ENCODE measurements at places on chromosomes 7 and 10. TPM values are rescaled to one million over a fixed set of nuclear protein-coding genes. Genes with fewer than 3 reads are reported as not detected.

The MBLAC1 gene
- 0.43 TPM for total RNA-seq

The CPA2 gene
- not detected for total RNA-seq

- H3K4me3 ChIP-seq, result peak overlapping the region; percentile 43
- H3K27ac ChIP-seq, result peak overlapping the region; percentile 83
- peaks cover 69% of the 10 kb centered on the region for H3K4me1 ChIP-seq
- peak; percentile 84 for DNase-seq
Observed at GRCh38 chr10:99369551-99369950, 40.4 kb downstream of the CNNM1 start.

DNA sequence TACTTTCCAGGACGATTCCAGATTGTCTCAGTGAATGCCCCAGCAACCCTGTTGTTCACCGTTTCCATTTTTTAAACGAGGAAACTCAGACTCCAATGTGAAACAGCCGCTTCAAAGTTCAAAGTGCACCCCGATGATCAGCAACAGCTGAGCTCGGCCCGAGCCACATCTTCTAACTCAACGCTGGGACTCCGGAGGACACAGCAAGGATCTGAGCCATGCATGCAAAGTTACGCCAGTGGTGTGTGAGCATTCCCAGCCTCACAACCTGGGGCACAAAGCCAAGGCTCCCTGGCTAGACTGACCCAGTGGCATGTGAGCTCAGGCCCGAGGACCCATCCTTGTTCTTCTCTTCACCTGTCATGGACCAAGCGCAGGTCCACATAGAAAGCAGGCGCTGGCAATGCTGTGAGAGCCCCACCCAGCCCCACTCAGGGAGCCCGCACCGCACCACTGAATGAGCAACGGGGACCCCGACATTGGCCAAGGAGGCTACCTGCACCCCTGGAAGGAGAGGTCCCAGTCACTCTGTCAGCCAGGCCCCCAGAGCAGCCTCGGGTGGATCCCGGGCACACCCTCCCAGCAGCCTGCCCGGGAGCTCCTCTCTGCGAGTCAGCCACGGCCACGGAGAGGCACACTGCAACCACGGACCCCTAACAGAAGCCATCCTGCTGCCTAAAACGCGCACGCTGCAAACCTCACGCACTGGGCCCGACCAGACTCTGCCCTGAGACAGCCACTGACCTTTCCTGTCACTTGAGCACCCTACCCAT lies 82.9 kb downstream of the MAD1L1 start:
- no peak overlapping the region for H3K4me3 ChIP-seq
- H3K27me3 ChIP-seq, result no peaks in the 10 kb centered on the region
- no peak overlapping the region for H3K27ac ChIP-seq
- no peaks in the 10 kb centered on the region for H3K36me3 ChIP-seq
